Sigmoid colon (tissue), 7 donors: ENCODE measurements at places on chromosomes 16 and 17.
A peak's percentile ranks its signal among the peaks of the same experiment; 100 is the strongest.

DNA sequence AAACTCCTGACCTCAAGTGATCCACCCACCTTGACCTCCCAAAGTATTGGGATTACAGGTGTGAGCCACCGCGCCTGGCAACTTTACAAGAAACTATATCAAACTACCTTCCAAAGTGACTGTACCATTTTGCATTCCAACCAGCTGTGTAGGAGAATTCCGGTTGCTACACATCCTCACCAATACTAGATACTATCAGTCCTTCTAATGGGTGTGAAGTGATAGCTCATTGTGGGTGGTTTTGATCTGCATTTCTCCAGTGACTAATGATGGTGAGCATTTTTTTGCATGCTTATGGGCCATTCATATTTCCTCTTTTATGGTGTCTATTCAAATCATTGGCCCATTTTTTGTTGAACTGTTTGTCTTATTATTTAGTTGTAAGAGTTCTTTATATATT is 37.7 kb downstream of the SCNN1B start:
- no peak for DNase-seq

GRCh38 chr17:83116783-83117555 is 37.6 kb downstream of the METRNL start:
- DNase-seq: no peak

- DNase-seq: no peak
Measured at GRCh38 chr17:70369391-70369790, 200.1 kb downstream of the KCNJ2 start.

- DNase-seq: no peak
Measured at GRCh38 chr16:70156207-70156978, 17.2 kb upstream of the CLEC18C start.

DNA sequence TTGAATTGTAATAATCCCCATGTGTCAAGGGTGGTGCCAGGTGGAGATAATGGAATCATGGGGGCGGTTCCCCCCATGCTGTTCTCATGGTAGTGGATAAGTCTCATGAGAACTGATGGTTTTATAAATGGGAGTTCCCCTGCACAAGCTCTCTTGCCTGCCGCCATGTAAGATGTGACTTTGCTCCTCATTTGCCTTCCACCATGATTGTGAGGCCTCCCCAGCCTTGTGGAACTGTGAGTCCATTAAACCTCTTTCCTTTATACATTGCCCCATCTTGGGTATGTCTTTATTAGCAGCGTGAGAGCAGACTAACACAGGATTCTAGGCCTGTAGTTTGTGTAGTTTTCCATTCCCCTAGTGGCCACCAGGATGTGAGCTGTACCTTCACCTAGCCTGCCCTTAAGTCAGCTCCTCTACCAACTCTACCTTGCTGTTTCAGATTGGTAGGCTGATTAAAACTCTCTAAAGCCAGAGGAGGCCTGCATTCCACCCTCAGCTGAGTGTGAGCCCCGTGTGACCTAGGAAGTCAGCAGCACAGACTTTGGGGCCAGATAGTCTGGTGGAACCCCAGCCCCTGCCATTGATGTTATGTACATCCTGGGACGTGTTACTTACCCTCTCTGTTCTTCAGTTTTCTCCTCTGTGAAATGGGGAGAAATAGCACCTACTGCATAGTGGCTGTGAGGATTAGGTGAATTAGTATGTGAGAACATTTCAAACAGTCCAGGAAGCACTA is 252.4 kb upstream of the CACNG5 start:
- no peak for DNase-seq

- DNase-seq: no peak
Measured at GRCh38 chr16:89504091-89504490, 4.1 kb upstream of the SPG7 start.

GRCh38 chr16:50539053-50539695 is 9.0 kb upstream of the NKD1 start:
- DNase-seq: no peak

DNA sequence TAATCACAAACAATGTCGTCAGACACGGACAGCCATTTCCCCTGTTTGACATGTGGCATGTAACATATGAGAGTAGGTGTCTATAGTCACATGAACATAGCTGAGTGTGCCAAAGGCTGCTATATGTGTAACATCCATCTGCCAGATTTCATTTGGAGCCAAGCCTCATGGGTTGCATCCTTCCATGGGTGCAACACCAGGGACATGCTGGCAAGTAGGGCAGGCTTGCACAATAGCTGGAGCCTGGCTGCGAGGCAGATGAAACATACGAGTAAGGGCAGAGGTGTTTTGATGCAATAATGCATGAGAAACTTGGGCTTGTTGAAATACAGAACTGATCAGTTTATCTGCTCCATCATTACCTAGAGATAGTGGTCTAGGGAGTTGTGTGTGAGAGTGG is 9.0 kb upstream of the ZNF689 start:
- no peak for DNase-seq

DNA sequence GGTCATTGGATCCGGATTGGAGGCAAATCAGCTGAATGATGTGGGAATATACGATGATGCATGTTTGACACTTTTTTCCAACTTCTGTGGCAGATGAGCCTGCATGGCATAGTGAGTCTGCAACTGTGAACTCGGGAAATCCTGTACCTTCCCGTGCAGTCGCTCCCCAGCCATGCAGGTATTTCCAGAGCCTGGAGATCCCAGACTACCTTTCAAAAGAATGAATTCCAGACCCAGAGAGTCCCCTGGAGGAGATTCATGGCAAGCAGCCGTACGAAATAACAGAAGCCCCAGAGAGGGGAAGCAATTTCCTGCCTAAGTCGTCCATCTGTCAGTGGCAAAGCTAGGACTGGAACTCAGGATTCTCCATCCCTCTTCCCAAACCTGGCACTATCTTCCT is 75.7 kb upstream of the FAM20A start:
- no peak for DNase-seq

DNA sequence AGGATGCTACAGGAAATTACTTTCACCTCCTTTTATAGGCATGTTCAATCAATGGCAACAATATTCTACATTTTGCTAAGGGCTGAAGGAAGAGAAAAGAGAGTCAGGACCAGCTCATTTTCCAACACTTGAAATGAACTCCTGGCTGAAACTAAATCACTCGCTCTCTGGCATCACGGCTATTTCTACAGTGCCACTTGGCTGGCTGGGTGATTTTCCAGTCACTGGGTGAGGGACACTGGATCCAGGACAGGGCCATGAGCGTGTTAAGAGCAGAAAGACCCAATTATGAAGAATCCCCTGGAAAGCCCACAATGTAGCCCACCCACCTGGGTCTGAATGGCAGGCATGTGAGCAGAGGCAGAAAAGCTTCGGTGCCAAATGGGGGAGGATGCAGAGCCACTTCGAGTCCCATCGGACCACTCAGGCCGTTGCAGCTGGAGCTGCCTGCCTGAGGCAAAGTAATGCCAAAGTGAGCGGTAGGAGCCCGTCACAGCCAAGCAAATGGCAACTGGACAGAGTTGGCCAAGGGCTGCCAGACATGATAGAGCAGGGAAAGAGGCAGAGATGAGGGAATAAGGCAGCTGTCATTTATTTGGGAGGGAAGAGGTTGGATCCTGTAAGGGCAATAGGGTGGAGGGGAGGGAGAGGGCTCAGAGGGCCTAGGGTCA is 246.2 kb downstream of the STX8 start:
- no peak for DNase-seq

- DNase-seq: peak; percentile 85
Measured at GRCh38 chr16:48503779-48504178, 106.2 kb downstream of the N4BP1 start.

GRCh38 chr17:56030009-56030624 is 123.2 kb upstream of the ANKFN1 start:
- DNase-seq: no peak

GRCh38 chr17:63270610-63271009 is 175.5 kb downstream of the CYB561 start:
- no peak for DNase-seq

- DNase-seq: peak; percentile 75
Measured at GRCh38 chr16:1942047-1942809, 771 bp downstream of the MSRB1 start.

DNA sequence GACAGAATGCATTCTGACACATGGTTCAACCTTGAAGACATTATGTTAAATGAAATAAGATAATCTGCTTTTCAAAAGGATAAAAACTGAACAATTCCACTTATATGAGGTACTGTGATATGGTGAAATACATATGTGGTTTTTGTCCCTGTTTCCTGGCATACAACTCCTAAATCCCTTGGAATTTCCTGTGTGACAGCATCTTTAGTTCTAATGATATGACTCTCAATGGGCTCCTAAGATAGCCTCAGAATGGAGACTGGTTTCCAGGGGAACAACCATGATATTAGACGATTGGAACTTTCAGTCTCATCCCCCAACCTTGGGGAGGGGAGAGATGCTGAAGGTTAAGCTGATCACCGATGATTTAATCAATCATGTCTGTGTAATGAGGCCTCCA is 37.7 kb upstream of the PHLPP2 start:
- DNase-seq: no peak

GRCh38 chr16:87819282-87819681 is 50.0 kb downstream of the SLC7A5 start:
- no peak for DNase-seq

- DNase-seq: no peak
Measured at GRCh38 chr16:50151322-50151721, 1.8 kb upstream of the TENT4B start.

- DNase-seq: no peak
Measured at GRCh38 chr17:83069931-83070742, 9.3 kb upstream of the METRNL start.

GRCh38 chr16:30087181-30087898 is 4.4 kb downstream of the TBX6 start:
- no peak for DNase-seq

GRCh38 chr17:50841277-50841948 is 6.0 kb downstream of the WFIKKN2 start:
- DNase-seq: no peak

- no peak for DNase-seq
Measured at GRCh38 chr17:9810100-9810949, 11.6 kb downstream of the GSG1L2 start.

DNA sequence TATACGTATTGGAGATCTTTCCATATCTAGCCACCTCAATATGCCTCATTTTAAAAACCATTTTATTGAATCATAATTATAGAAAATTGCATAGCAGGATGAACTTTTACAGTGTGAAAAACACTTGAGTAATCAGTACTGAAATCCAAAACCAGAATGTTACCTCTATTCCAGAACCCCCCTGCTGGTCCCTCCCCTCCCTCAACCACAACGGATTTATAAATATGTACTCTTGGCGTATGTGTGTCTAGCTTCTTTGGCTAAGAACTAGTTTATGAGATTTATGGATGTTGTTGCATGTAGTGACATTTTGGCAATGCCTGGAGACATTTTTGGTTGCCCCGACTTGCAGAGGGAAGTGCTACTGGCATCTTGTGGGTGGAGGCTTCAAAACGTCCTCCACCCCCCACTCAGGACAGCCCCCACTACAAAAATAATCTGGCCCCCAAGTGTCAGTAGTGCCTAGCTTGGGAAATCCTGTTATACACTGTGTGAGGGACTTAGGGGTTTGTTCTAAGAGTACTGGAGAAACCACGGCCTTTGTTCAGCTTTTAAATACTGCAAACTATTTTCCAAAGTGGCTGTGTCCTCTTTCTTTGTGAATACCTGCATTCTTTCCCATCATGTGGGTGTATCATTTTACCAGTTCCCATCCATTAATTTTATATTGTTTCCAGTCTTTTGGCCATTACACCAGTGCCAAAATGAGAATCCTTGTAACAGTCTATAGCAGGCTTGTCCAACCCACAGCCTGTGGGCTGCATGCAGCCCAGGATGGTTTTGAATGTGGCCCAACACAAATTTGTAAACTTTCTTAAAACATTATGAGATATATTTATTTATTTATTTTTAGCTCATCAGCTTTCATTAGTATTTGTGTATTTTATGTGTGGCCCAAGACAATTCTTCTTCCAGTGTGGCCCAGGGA is 23.7 kb downstream of the ITPRIPL2 start:
- DNase-seq: no peak

- DNase-seq: no peak
Measured at GRCh38 chr16:70604407-70605282, 41.7 kb upstream of the IL34 start.

- DNase-seq: no peak
Measured at GRCh38 chr16:84349862-84350684, 18.3 kb upstream of the ATP2C2 start.

GRCh38 chr17:66347661-66348514 is 45.5 kb downstream of the PRKCA start:
- DNase-seq: no peak

- peak; percentile 80 for DNase-seq
Measured at GRCh38 chr17:38867179-38867967, 2.5 kb upstream of the LASP1 start.

DNA sequence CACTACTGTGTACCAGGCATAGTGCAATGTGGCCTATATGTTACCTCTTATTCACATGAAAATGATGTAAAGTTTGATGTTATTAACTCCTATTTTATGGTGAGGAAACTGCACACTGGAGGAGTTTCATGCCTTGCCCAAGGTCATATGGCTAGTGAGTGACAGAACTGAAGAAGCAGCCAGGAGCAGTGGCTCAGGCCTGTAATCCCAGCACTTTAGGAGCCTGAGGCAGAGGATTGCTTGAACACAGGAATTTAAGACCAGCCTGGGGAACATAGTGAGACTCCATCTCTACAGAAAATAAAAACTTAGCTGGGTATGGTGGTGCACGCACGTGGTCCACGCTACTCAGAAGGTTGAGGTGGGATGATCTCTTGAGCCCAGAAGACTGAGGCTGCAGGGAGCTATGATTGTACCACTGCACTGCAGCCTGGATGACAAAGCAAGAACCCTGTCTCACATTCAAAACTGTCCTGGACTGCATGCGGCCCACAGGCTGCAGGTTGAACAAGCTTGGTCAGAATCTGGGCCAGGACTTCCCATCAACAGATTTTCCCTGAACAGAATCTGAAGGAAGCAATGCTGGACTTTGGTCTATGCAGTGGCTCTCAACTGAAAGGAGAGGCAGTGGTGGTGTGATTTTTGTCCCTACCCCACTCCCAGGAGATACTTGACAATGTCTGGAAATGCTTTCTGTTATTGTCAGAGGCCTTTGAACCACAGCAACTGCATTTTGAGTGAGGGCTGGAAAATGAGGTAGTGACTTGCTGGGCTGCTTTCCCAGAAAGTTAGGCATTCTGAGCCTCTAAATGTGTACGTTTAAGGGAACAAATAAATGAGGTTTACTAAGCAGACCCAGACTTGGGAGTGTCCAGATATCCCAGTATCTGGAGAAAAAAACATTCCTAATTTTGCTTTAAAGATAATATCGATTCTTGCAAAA is 479.5 kb downstream of the TMEM114 start:
- DNase-seq: no peak
